Cortex of kidney (tissue), 1 donor: ENCODE measurements at places on chromosomes 7 and 10.

DNA sequence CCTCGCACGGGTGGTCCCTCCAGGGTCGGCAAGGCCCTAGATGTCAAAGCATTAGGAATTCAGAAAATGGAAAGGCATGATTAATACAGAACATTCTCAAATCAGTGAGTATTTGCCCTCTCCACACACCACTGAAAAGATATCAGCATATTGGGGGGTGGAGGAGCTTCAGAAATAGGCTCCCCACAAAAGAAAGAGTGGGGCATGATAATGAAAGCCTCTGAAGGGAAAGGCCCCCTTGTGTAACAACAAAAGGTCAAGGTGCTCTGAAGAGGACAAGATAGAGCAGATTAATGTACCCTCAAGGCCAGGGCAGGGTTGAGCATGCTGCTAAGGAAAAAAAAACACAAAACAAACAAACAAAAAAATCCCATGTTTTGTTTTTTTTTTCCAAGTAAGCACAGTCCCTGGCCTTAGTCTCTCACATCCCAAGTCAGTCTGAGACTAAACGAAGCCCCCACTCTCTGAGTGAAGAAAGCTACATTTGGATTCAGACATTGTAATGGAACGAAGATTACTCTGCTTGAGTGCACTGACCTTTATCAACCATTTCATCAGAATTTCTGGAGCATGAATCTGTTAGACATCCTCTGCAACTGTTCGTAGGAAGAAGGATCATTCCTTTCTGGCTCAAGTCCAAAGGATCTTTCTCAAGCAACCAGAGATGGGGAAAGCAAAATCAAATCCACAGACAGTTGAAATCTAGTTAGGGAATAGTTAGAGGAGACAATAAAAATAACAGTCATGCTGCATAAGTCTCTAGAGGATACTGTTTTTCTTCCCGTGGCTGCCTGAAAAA, 27.4 kb upstream of the DGKI start:
- no peak for DNase-seq

GRCh38 chr10:101351017-101351416, 2.9 kb upstream of the BTRC start:
- DNase-seq: no peak

GRCh38 chr10:32616438-32616837, 170.5 kb downstream of the CCDC7 start:
- no peak for DNase-seq

DNA sequence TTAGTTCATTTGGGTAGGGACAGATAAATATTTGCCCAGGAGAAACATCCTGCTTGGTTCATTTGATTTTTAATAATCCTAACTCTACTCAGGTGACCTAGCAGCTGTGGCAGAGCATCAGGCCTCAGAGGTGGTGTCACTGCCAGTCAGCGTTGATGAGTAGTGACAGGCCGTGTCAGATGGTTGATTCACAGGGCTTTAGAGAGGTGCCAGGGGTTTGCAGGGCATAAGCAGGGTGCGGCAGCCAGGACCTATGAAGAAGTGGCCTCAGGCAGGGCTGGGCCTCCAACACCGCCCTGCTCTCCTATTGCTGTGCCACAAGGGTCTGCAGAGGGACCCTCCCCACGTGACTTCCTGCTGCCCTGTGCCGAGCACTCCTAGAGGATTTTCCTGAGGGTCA, 128.1 kb downstream of the HECW1 start:
- DNase-seq: no peak

- no peak for DNase-seq
These were observed 671 bp upstream of the ATAD1 start for GRCh38 chr10:87818505-87819288.

DNA sequence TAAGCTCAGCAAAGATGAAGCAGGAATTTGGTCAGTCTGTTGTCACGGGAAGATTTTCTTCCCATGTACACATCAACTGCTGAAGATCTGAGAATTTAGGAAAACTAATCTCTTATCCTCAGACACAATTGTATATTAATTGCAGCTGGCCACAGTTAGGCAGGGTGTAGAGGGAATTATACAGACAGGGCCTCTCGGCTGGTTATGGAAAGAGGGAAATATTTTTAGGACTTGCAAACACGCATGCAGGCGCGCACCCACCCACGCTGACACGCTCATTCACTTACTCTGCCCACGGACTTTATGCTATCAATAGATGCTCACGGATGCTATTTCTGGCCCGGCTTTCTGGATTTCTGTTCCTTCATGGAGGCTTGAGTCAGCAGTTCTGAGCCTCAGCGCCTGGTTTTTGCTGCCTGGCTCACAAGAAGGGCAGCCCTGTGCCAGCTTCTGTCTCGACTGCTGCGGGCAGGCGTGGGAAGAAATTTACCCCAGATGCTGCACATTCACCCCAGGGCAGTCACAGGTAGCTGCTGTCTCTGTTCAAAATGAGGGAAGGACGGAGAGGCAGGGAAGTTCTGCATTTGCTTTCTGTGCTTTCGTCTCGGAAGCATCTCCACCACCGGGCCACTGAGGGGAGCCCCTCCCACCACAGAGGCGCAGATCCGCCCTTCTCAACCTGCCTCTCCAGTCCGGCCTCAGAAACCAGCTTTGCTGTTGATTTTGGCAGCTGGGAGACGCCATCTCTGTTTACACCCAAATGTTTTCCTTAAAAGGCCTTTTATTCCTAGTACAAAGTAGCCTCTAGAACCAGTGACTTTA, 116.3 kb upstream of the BTBD16 start:
- no peak for DNase-seq

- DNase-seq: no peak
These were observed 60.2 kb downstream of the LSMEM1 start for GRCh38 chr7:112540839-112541577.

DNA sequence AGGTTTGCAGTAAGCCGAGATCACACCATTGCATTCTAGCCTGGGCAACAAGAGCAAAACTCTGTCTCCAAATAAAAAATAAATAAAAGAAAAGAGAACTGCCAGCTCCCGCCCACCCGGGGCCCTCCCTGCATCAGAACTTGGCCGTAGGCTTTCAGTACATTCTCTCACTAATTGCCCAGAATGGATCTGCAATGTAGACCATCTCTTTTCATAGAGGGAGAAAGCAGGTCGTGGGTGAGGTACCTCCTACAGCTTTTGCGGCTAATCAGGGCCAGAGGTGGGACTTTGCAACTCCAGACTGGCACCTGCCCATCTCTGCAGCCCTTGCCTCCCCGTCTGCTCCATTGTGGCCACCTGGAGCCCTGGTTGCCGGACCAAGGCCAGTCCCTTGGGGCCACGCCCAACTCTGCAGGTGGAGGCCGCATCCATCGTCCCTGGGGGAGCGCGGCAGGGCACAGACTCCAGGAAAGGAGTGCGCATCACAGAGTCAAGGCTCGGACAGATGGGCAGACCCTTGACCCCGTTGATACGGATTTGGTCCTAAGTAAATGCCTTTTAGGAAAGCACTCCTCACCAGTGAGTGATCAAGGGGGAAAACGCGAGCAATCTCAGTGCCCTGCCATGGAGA, 179.1 kb upstream of the SH2B2 start:
- DNase-seq: no peak

DNA sequence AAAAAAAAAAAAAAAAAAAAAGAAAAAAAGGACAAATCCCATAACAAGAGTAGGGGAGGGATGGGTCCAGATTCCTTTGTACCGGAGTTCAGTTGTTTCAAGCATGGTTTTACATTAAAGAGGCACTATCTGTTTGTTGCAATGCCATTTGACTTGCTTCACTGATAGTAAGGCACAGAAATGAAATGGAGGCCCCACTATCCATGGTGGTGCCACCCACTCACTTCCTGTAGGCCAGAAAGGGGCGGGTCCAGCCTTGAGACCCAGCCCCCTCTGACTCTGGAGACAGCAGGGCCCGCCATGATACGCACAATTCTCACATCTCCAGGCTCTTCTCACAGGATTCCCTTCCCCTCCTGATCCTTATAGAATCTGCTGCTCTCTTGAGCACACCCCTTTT, 100.0 kb downstream of the CLEC2L start:
- DNase-seq: no peak

DNA sequence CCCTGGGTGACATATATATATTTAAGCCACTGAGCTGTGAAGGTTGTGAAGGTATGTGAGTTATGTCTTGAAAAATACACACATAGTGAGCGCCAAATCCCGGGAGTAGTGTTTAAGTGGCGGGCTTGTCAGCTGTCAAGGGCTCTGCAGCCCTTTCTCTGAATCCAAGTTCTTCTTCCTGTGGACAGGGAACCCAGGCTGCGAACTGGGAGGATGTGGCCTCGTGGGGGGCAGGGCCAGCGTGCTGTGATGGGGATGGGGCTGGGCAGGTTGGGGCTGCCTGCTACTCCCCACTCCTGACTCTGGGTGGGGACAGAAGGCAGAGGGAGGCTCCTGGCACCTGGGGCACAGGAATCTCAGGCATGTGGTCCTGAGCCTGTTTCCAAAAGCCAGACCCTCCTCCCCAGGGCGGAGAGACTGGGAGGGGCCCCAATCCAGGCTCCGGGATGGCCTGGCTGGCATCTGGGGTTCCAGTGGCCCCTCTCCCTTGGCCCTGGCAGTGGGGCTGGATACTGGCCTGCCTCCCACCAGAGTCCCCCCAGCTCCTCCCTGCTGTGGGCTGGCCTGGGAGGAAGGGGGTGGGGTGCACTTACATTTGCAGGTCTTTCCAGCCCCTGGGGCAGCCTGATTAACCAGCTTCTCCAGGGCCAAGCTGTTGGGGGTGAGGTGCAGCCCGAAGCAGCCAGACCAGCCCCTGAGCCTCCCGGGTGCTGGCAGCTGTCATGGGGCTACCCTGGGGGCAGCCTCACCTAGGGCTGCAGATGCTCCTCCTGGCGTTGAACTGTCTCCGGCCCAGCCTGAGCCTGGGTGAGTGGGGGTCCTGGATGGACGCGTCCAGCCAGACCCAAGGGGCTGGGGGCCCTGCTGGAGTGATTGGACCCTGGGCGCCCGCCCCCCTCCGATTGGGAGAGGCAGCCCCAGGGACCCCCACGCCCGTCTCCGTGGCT, at the start of gene UPK3B:
TSS of gene UPK3B (plus strand) at position 622 of the 947 bp plus-strand sequence. CDS start at position 723, 101 bp downstream.
- no peak for DNase-seq

DNA sequence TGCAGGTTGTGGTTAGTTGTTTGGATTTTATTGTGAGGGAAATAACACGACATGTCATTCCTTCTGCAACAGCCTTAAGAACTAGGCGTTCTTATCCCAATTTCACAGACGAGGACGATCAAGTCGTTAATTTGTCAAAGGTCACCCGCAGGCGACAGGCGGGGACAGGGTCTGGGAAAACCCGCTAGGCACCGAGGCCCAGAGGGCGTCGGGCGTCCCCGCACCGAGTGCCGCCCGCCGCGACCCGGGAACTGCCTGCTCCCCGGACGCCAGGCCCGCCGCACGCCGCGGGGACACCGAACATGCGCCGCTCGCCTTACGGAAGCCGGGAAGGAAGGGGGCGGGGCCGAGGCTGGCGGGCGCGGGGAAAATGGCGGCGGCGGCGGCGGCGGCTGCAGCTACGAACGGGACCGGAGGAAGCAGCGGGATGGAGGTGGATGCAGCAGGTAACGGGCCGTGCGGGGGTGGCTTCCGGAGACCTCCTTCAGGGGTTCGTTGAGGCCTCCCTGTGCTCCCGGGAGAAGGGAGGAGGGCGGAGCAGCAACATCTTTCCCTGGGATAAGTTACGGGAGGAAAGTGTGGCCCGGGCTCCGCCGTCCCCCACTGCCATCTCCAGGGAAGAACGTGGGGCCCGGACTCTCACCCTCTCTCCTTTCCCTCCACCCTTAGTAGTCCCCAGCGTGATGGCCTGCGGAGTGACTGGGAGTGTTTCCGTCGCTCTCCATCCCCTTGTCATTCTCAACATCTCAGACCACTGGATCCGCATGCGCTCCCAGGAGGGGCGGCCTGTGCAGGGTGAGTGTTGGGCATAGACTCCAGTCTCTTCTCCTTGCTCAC, at the start of gene COPS6:
TSS of gene COPS6 (plus strand) at position 349 of the 837 bp plus-strand sequence. CDS start at position 371, 22 bp downstream.
- peak; percentile 48 for DNase-seq

DNA sequence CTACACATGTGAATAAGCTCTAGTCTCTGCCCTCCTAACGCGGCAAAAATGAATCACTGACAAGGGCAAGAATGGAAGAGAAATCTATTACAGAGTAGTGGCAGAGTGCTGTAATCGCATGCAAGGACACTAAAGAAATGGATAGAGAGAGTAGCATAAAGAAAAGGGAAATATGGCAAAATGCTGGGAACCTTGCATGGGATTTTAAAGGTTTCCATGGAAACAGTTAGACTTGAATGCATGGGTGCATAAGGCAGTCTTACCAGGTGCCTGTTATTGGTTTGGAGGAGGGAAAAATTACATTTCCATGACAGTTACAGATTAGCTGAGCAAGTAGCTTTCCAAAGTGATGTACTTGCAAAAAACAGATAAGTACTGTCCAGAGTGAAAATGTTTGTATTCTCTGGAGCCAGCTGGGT, 233.4 kb downstream of the PTN start:
- no peak for DNase-seq

GRCh38 chr7:42494736-42495135, 257.7 kb upstream of the GLI3 start:
- no peak for DNase-seq

DNA sequence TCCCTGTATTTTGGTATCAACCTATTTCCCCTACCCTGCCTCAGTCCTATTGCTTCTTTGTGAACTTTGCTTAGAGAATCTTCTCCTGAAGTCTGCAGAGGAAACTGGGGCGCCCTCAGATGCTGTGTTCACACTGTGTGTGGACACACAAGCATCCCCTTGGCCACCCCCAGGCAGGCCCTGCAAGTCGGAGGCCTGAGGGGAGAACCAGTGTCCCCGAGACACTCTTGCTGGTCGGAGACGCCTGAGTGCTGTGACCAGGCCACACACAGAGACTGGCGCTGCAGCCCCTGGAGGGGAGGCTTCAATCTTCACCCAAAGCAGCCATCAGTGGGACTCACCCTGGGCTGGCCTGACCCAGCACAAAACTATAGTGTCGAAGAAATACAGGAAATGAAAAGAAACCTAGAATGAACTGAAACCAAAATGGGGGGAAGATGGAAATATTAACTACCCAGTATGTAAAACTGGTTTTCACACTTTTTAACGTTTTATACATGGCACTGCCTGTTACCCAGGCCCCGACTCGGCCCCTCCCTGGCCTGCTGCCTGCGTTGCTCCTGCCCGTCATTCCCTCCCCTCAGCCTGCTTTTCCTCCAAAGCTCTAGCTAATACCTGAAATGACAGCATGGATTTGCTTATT, 48.4 kb upstream of the FAM20C start:
- DNase-seq: no peak
